ENCODE measurements at places on chromosomes 11 and 22. TPM values are rescaled to one million over a fixed set of nuclear protein-coding genes. Genes with fewer than 3 reads are reported as not detected.
A peak's percentile ranks its signal among the peaks of the same experiment; 100 is the strongest.

The APOL4 gene
- not detected for total RNA-seq

GRCh38 chr22:32692371-32692770 is 109.1 kb upstream of the TIMP3 start:
- no peak for DNase-seq

- DNase-seq, result no peak
Observed at GRCh38 chr11:114308689-114309089, 12.5 kb downstream of the NNMT start.

- no peak for DNase-seq
Observed at GRCh38 chr22:36016684-36017083, 11.9 kb downstream of the RBFOX2 start.

The DEFB131B gene
- total RNA-seq, result not detected

DNA sequence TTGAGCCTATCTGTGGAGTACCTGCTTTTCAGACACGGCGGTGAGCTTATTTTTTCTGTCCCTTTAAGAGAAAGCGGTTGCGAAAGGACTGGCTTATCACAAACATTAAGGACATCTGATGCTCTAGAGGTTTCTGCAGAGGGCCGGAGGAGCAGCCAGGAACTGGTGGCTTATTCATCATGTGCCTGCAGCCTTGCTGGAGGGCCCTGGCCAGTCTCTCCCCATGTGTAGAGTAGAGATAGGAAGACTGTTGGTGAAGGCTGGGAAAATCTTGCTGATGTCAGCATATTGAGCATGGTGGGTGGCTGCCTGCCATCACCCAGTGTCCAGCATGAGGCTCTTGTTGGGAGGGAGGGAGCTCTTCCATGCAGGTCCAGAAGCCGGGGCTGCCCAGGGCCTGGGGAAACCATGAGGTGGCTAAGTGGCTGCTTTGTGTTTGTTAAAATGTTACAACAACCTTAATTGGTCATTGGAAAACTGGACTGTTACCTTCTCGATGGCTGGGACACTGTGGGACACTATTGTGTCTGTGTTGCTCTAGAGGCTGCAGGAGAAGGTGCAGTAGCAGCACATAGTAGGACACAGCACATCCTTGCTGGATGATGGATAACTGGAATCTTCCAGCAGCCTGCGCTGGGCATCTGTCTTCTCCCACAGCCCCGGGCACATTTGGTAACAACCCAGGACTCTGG is 54.3 kb downstream of the TSPAN18 start:
- no peak for DNase-seq

The PANX2 gene
- 2.3 TPM for total RNA-seq

The GAL gene
- total RNA-seq, result 12.5 TPM

- peak; percentile 93 for DNase-seq
Observed at GRCh38 chr11:13440100-13440855, 22.7 kb downstream of the BTBD10 start.

DNA sequence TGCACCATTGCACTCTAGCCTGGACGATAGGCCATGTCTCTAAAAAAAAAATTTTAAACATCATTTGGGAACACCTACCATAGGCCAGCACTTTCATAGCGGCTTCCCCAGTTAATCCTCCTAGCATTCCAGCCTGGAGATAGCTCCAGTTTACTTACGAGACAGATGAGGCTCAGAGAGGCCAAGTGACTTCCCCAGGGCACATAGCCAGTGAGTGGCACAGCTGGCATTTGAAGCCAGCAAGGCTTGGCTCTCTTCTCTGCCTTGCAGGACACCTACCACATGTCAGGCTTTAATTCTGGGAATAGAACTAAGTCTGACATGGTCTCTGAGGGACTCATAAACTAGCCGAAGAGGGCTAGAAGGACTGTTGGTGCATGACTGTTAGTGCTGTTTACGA is 4.9 kb upstream of the TAGLN start:
- no peak for DNase-seq

DNA sequence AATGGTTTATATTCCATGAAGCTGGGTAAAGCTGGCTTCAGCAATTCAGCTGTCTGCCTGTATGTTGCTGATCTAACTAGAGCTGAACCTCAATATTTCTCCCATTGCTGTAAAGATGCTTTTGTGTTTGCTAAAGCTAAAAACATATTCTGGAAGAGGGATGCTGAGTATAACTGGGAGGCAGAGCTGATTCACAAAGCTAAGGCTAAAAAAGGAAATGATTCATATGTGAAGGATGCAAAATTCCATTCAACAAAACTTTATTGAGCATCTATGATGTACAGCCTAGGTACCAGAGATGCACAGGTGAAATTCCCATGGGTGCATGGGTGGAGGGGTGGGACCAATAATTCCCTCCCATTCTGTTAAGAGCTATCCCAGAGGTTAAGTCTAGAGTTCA is 193.9 kb downstream of the KIF18A start:
- DNase-seq, result peak; percentile 55

GRCh38 chr11:13462311-13462900 is 616 bp downstream of the BTBD10 start:
- DNase-seq, result peak; percentile 41

GRCh38 chr11:60852117-60852981 is 3.4 kb downstream of the PTGDR2 start:
- no peak for DNase-seq

- no peak for DNase-seq
Observed at GRCh38 chr11:115067900-115068530, 389.7 kb downstream of the NXPE2 start.

The ATM gene
- 42.0 TPM for total RNA-seq

- DNase-seq, result no peak
Observed at GRCh38 chr11:111733611-111734088, 32.5 kb downstream of the PPP2R1B start.

The GLYAT gene
- not detected for total RNA-seq

DNA sequence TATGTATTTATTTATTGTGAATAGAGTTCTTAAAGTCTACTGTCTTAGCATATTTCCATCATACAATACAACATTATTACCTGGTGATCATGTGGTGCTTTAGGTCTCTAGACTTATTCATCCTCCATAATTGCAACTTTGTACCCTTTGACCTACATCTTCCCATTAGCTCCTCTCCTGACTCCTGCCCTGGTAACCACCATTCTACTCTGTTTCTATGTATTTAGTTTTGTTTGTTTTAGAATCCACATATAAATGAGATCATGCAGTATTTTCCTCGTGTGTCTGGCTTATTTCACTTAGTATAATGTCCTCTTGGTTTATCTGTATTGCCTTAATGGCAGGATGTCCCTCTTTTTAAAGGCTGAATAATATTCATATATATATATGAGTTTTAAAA is 22.7 kb downstream of the NCAM1 start:
- no peak for DNase-seq

GRCh38 chr11:114819028-114819427 is 140.7 kb downstream of the NXPE2 start:
- DNase-seq, result no peak

DNA sequence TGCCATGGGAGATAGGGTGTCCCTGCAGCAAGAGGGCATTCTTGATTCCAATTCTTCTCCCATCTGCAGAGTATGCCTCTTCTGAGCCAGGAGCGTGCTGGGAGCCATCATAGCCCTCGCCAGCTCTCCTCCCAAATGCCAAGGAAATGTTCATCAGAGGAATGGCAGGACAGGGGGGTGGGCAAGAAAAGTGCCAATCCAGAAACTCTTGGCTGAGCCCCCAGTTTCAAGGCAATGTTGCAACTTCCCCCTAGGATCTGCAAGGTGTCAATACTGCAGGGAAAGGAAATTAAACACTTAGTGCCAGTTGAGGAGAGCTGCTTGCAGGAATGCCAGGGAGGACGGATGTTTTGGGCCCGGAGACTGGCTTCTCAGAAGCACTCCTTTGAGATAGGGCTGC is 94.8 kb upstream of the PRDM11 start:
- DNase-seq, result no peak

DNA sequence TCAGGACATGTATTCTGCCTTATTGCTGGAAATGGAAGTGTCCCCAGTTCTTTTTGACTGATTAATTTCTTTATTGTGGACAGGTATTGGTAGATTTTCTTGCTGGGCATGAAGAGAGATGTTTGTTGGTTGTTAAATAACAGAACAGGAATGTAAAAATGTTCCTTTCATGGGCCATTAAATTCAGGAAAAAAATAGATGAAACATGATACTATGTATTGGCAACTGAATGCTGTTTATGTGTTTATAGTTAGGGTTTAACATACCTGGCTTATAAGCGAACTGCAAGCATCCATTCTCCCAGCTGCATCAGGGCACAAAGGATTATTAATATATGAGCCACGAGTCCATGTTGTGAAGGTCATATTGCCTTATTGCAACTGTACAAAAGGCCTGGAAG is 368.5 kb downstream of the NELL1 start:
- no peak for DNase-seq

GRCh38 chr11:96986516-96986915 is 596.7 kb downstream of the JRKL start:
- DNase-seq, result no peak

DNA sequence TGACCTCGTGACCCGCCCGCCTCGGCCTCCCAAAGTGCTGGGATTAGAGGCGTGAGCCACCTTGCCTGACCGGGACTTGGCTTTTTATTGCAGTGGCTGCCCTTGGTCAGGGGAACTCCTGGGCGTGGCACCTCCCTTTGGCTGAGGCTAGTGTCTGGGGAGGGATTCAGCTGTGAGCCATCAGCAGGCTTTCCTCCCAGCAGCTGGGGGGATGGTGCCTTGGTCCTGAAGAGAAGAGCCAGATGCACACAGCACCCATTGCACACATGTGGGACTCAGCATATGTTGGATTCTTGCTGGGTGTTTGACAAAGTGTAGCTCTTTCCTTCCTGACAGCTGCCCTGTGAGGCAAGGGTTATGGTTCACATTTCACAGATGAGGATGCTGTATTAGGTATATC is 8.4 kb downstream of the CYTH4 start:
- DNase-seq, result no peak

The BCL2L13 gene
- total RNA-seq, result 49.4 TPM

The TSGA10IP gene
- total RNA-seq, result not detected

GRCh38 chr11:121722431-121723245 is 269.9 kb upstream of the SORL1-AS1 start:
- DNase-seq, result peak; percentile 44

- DNase-seq, result no peak
Observed at GRCh38 chr22:27407369-27407985, 394.1 kb downstream of the MN1 start.

DNA sequence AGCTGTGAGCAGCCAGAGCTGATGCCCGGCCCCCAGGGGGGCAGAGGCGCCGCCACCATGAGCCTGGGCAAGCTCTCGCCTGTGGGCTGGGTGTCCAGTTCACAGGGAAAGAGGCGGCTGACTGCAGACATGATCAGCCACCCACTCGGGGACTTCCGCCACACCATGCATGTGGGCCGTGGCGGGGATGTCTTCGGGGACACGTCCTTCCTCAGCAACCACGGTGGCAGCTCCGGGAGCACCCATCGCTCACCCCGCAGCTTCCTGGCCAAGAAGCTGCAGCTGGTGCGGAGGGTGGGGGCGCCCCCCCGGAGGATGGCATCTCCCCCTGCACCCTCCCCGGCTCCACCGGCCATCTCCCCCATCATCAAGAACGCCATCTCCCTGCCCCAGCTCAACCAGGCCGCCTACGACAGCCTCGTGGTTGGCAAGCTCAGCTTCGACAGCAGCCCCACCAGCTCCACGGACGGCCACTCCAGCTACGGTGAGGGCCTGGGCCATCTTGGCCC is 6.1 kb downstream of the CDC42EP1 start:
- DNase-seq, result no peak

DNA sequence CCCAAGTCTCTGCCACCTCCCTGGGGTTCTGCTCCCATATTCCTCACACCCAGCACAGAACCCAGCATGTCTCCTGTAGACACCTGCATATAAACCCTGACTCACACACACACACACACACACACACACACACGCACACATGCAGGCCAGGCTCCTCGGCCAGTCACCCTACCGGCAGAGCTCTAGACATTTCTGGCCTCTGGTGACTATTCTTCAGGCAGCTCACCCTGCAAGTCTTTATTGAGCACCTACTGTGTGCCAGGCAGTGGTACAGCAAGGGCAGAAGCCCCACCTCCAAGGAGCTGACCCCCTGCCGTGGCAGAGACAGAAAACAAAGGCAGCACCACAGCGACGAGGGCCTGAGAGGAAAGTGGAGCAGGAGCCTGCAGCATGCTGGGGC is 50.3 kb downstream of the CDKN1C start:
- no peak for DNase-seq

- no peak for DNase-seq
Observed at GRCh38 chr22:27299181-27300085, 502.1 kb downstream of the MN1 start.

GRCh38 chr11:66686100-66686785 is 8.6 kb upstream of the RBM4B start:
- DNase-seq, result no peak

- no peak for DNase-seq
Observed at GRCh38 chr11:99069856-99070444, 49.2 kb downstream of the CNTN5 start.

The OR5A1 gene
- not detected for total RNA-seq

The AMPD3 gene
- total RNA-seq, result 9.6 TPM

- peak; percentile 69 for DNase-seq
Observed at GRCh38 chr11:3627291-3627690, 14.5 kb downstream of the ART5 start.

GRCh38 chr11:290621-291231 is 1.8 kb downstream of the PGGHG start:
- DNase-seq, result no peak

DNA sequence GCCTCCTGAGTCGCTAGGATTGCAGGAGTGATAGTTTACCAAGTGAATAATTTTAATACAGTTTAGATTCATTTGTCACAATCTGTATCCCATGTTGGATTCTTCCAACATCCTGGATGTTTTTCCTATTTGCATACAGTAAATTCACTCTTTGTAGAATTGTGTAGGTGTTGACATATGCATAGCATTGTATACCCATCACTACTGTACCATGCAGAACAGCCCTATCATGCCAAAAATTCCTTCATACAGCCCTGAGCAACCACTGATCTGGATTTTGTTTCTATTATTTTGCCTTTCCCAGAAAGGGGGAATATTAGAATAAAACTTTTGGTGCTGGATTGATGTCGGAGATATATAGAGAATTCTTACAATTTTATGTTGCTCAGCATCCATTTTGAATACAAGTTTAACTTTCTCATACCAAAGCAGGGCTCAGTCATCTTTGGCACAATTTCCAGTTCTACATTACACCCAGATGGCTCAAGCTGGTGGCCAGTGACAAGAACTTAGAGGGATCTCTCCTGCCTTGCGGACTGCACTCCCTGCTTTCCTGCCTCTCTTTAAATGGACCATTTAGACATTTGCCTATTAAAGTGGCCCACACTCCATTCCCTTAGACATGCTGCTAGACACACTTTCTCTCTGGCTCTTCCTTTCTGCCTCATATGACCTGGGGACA is 45.4 kb upstream of the CFAP300 start:
- DNase-seq, result no peak

GRCh38 chr11:47373876-47374719 is 4.2 kb downstream of the SPI1 start:
- DNase-seq, result peak; percentile 61

DNA sequence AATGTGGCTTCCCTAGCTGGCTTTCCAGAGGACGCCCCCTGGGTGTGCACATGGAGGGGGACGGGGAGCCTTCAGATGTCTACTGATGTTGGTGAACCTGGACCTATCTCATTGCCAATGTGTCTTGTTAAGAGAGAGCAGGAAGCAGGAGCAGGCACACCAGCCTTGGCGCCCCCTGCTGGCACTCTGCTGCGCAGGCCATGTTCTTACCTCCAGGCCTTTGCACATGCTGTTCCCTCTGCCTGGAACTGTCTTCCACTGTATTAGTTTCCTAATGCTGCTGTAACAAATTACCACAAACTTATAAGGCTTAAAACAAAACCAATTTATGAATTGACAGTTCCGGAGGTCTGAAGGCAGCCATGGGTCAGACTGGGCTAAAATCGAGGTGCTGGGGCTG is 23.6 kb upstream of the MN1 start:
- DNase-seq, result no peak

GRCh38 chr11:16194566-16194965 is 161.8 kb downstream of the SOX6 start:
- no peak for DNase-seq

The ASCL2 gene
- total RNA-seq, result not detected
